ENCODE measurements at places on chromosomes 3 and 15. TPM values are rescaled to one million over a fixed set of nuclear protein-coding genes. Genes with fewer than 3 reads are reported as not detected.

GNAT1 gene
- total RNA-seq: not detected

DNA sequence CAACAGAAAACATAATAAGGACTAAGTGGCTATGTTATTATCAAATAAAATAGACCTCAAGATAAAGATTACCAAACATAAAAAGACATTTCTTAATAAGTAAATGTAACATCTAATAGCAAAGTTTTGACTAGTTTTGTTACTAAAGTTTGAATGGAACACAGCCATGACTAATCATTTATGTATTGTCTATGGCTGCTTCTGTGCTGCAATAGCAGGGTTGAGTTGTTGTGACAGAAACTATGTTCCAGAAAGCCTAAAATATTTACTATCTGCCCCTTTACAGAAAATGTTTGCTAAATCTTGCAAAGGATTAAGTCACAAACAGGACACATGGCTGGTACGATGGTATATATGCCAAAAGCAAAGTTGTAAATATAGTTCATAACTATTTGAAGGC, 37.9 kb upstream of the MYH15 start:
- no peak overlapping the region for H3K4me3 ChIP-seq
- H3K36me3 ChIP-seq: peaks cover 50% of the 10 kb centered on the region
- peaks cover 4% of the 10 kb centered on the region for H3K4me1 ChIP-seq
- no peak for DNase-seq

DNA sequence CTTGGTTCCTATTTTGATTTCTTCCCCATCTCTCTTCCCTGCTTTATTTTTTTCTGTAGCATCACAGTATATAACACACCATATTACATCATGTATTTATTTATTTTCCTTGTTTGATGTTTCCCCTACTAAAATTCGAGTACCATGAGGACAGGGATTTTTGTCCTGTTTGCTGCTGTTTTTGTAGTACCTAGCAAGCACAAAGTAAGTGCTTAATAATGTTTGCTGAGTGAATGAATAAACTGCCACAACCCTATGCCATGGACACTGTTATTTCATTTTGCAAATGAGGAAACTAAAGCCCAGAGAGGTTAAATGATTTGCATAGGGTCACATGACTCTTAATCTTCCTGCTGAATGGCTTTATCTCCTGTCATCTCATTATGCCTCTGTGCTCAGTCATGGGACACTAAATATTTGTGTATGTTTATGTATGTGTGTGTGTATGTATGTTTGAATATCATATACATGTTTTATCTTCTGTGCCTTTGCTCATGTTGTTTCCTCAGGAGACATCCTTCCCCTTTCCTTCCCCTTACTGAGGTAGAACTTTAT, 26.1 kb upstream of the MGA start:
- H3K4me3 ChIP-seq: no peak overlapping the region
- no peak for DNase-seq

DNA sequence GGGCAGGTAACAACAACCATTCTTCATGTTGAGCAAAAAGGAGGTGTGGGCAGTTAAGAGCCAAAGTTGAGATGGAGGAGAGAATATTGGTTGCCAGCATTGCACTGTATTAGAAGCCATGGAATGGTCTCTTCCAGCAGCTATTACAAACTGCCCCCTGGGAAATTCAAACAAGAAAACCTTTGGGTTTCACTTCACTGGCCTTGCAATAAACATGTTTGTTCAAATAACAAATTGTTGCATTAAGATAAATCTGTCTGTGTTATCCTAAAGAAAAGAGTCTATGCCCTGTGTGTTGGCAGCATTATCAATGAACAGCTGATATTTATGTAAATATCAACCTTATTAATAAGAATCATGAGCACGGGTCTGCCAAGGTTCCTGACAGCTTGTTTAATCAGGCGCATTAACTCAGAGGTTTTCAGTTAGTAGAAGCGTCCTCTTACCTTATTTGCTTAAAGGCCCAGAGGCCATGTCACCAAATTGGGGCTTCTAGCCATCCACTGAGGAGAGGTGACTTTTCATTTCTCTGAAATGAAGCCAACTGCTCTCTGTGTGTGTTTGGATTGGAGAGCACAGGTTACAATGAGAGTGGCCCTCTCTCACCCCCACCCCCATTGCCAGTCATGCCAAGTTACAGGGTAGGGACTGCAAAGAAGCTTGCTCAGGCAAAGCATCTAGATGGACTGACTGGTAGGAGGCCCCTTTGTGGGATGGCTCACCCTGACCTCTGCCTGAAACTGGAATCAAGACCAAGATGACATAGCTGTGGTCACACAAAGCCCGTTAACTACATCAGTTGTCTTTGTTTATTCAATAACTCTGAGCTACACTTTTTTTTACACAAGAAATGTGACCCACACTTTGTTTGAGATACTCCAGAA, 10.5 kb downstream of the FILIP1L start:
- H3K36me3 ChIP-seq: peaks cover 57% of the 10 kb centered on the region
- H3K27me3 ChIP-seq: no peaks in the 10 kb centered on the region
- H3K27ac ChIP-seq: peak overlapping the region; percentile 31

PARP14 gene
- 119 TPM for total RNA-seq

GRCh38 chr3:157436583-157437291, at the start of gene PTX3:
PTX3 (plus strand) TSS chr3:157436850; CDS start chr3:157436934, 84 bp downstream.
- H3K4me1 ChIP-seq: peaks cover 7% of the 10 kb centered on the region
- H3K4me3 ChIP-seq: peak within 1 kb of the TSS; percentile 53
- no peaks in the 10 kb centered on the region for H3K36me3 ChIP-seq
- peaks cover 39% of the 10 kb centered on the region for H3K27me3 ChIP-seq

KNL1 gene
- 61.4 TPM for total RNA-seq

DNA sequence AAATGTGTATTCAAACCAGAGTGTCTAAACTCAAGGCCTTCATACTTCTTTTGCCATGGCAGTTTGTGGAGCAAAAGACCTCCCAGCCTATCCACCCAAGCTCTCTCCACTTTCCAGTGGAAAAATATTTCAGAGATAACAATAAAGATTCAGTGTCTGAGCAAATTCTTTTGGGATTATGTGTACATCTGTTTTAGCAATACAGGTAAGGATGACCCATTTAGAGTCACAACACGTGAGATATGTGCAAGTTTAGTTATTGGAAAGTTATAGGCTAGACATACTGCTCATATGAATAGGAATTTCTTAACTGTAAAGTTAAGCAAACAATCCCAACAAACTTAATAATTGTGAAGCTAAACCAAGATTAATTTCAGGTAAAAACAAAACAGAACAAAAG, 174.5 kb upstream of the LRIG1 start:
- H3K4me1 ChIP-seq: no peaks in the 10 kb centered on the region

GRCh38 chr15:41304149-41304770, 28.1 kb downstream of the OIP5 start:
- no peaks in the 10 kb centered on the region for H3K27me3 ChIP-seq
- H3K4me1 ChIP-seq: peaks cover 16% of the 10 kb centered on the region
- H3K36me3 ChIP-seq: peaks cover 51% of the 10 kb centered on the region
- no peak for DNase-seq

ARL14 gene
- total RNA-seq: not detected

GRCh38 chr3:187969581-187969950, 184.4 kb upstream of the LPP start:
- no peaks in the 10 kb centered on the region for H3K27me3 ChIP-seq
- peaks cover 63% of the 10 kb centered on the region for H3K4me1 ChIP-seq
- H3K36me3 ChIP-seq: peaks cover 6% of the 10 kb centered on the region
- no peak overlapping the region for H3K27ac ChIP-seq

DUOXA1 gene
- total RNA-seq: not detected

DNA sequence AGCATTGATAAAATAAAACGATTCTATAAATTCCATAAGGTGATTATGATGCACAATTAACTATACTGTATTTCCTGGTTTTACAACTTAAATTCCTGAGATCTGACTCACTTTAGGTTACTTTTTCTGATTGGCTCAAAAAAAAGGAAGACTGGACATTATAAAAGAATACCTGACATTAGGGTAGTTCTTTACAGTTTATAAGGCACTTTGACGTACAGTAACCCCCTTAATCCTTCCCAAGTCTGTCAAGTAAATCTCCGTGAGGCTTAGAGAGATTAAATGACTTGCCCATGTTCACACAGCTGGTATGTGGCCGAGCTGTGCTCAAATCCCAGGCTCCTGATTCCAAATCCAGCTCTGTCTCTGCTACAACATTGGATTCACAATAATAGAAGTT, 1.0 kb upstream of the SLTM start:
- H3K27ac ChIP-seq: peak overlapping the region; percentile 94
- H3K4me3 ChIP-seq: peak overlapping the region; percentile 79
- no peak for DNase-seq

DNA sequence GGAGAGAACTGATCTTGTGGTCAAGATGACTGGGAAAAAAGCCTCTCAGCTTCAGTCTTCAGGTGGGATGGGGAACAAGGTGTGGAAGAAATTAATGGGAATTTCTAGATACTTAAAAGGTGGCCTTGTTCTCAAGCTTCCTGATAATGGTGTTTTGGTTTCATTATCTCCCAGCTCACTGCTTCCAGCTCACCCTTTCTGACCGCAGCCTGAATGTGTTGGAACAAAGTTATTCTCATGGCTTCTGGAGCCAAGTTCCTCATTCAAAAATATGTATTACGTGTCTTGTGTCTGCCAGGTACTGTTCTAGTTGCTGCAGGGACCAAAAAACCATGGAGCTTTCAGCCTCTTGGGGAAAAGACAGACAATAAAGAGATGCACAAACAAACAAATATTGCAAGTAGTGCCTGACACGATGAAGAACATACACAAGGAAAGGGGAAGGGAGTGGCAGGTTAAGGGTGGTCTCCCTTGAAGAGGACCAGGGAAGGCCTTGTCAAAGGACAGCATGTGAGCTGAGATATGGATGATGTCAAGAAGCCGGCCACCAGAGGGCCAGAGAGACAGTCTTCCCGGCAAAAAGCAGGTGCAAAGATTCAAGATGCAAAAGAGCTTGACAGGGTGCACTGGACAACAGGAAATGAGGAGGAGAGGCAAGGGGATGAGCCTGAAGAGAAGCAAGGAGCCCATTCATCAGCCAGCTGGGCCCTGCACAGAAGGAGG, 35.5 kb downstream of the ARRDC4 start:
- H3K27ac ChIP-seq: no peak overlapping the region
- no peak for DNase-seq
- H3K27me3 ChIP-seq: no peaks in the 10 kb centered on the region
- no peak overlapping the region for H3K4me3 ChIP-seq

CP gene
- total RNA-seq: not detected

GRCh38 chr3:119380697-119381096, 82.7 kb downstream of the TMEM39A start:
- DNase-seq: no peak
- H3K27ac ChIP-seq: no peak overlapping the region
- H3K27me3 ChIP-seq: no peaks in the 10 kb centered on the region
- H3K4me1 ChIP-seq: no peaks in the 10 kb centered on the region
- H3K4me3 ChIP-seq: no peak overlapping the region
- no peaks in the 10 kb centered on the region for H3K36me3 ChIP-seq

GRCh38 chr15:81336568-81336967, 12.6 kb upstream of the STARD5 start:
- no peak overlapping the region for H3K4me3 ChIP-seq
- DNase-seq: peak; percentile 43
- H3K4me1 ChIP-seq: peaks cover 14% of the 10 kb centered on the region
- no peak overlapping the region for H3K27ac ChIP-seq

DNA sequence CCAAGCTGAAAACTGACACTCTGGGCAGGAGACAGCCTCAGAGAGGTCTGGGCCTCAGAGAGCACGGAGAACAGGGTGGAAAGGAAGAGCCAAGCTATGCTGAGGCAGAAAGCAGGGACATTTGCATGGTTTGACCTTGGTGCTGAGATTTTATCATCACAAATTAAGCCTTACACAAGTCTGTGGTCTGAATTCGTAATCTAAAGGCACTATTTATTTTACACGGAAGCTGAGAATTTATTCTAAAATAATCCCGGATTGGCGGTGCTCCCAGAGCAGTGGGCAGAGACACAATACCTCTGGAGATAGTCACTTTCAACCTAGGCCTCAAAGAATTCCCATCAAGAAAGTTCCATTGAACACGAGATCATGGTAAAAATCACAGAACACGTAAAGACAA, 47.5 kb downstream of the CFAP92 start:
- peaks cover 3% of the 10 kb centered on the region for H3K27me3 ChIP-seq
- no peaks in the 10 kb centered on the region for H3K36me3 ChIP-seq
- no peaks in the 10 kb centered on the region for H3K4me1 ChIP-seq
- no peak for DNase-seq
- H3K4me3 ChIP-seq: no peak overlapping the region
- H3K27ac ChIP-seq: no peak overlapping the region

DNA sequence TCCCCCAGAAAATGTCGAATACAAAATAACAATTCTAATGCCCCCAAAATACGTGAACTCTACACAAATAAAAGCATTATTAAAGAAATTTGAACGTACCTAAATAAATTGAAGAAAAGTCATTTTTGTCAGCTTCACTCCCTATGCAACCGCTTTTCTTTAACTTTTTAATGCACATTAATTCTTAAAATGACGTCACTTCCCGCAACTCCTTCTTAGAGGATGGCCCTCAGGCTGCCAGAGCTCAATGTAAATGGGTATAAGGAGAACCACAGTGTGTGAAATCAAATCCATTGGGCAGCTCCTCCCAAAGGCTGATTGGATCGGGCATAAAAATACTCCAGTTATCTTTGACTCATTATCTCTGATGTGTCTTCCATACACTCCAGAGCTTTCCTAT, 736.9 kb downstream of the GBE1 start:
- H3K4me3 ChIP-seq: no peak overlapping the region
- no peaks in the 10 kb centered on the region for H3K36me3 ChIP-seq
- H3K27me3 ChIP-seq: no peaks in the 10 kb centered on the region
- no peak for DNase-seq
- H3K4me1 ChIP-seq: no peaks in the 10 kb centered on the region
- no peak overlapping the region for H3K27ac ChIP-seq

IL17RE gene
- total RNA-seq: 1.3 TPM

DNA sequence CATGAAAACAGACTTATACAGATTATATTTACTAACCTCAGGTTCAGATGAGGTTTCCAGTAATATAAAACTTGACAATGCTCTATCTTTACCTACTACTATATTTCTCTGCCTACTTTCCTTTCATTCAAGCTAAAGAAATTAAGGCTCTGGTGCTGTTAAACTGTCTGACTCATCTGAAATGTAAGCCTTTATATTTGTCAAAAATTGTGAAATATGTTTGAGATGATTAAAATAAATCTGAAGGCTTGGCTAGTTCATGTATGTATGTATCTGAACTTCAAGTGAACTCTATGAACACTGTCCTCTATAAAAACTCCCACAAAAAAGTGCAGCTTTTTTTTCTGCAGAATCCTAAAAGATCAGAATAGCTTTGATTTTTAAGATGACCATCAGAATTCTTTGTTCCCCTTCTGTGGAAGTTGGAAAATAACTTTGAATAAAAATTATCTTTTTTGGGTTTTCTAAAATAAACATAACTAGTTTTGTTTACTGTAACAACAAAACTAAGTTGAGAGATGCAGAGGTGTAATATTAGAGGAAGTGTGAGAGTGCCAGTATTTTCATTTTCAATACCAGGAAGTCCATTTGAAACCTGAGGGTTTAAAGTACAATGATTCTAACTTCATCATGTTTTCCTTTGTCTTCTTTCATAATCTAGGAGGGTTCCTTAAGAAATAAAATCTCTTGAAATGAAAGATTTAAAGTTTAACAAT, 42.2 kb downstream of the ILDR1 start:
- peaks cover 8% of the 10 kb centered on the region for H3K36me3 ChIP-seq
- peaks cover 13% of the 10 kb centered on the region for H3K27me3 ChIP-seq
- no peak overlapping the region for H3K4me3 ChIP-seq
- peaks cover 17% of the 10 kb centered on the region for H3K4me1 ChIP-seq
- no peak overlapping the region for H3K27ac ChIP-seq
- no peak for DNase-seq

SLC33A1 gene
- 20.2 TPM for total RNA-seq

Measured in activated CD8-positive, alpha-beta T cell treated with anti-CD3 and anti-CD28 coated beads, Interleukin-2, amount 10 ng/mL, durations not matched to agents 7 days and 5 days (primary cell).